NCI-H146 (cell line): ENCODE measurements at places on chromosomes 11 and 22.
A peak's percentile ranks its signal among the peaks of the same experiment; 100 is the strongest.

DNA sequence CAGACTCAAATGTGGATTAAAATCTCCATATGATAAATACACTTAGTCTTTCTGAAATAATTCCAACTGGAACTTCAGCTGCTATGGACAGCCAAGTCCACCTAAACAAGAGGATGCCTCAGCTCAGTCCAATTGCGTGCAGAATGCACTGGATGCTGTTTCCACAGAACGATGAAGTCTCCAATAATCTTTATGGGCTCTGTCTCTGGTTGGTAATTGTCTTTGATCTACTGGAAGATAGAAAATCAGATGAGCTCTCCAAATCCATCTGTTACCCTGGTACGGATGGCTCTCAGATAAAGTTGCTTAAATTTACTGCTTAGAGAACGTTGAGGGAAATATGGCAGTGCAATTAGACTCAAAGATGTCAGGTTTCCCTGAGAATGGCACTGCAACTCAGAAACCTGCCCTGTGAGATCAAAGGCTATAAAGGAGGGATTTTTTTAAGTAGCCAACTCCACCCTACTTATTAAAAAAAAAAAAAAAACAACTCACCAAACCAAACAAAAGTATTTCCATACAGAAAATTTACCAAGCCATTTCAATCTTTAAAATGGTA lies 859 bp upstream of the BIRC3 start:
- peak; percentile 14 for DNase-seq

DNA sequence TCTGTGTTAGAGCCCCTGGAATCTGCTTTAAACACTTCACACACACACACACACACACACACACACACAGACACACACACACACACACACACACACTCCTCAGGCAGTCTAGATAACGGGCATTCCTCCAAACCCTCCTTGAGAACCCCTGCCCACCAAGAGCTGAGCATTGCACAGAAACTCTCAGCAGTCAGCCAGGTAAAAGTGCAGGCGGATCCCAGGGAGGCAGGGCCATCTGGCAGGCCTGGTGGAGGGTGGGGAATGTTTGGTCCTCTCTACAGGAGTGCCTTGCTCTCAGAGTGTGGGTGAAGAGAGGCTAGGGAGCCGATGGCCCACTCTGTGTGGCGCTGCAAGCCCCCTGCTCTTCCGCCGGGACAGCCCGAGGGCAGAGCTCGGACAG lies 190.2 kb downstream of the BUD13 start:
- peak; percentile 61 for DNase-seq

GRCh38 chr11:69397732-69398131 lies 83.7 kb upstream of the LINC01488 start:
- no peak for DNase-seq

GRCh38 chr11:71931245-71931602 lies 2.4 kb downstream of the RNF121 start:
- DNase-seq, result no peak

DNA sequence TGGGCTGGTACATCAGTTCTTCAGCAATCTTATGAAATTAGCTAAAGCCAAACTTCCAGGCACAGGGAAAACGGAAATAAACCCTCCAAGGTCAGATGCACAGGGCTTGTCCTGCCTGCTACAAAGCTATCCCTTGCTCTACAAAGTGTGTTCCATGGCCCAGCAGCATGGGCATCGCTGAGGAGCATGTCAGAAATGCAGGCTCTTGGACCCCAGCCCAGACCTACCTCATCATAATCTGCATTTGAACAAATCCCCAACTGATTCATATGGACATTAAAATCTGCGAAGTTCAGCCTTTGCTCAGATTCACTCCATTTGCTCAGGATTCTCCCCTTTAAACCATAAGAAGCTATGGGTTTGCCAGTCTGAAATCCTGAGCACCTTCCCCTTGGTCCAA lies 129.7 kb upstream of the CSNK2A3 start:
- DNase-seq, result no peak

DNA sequence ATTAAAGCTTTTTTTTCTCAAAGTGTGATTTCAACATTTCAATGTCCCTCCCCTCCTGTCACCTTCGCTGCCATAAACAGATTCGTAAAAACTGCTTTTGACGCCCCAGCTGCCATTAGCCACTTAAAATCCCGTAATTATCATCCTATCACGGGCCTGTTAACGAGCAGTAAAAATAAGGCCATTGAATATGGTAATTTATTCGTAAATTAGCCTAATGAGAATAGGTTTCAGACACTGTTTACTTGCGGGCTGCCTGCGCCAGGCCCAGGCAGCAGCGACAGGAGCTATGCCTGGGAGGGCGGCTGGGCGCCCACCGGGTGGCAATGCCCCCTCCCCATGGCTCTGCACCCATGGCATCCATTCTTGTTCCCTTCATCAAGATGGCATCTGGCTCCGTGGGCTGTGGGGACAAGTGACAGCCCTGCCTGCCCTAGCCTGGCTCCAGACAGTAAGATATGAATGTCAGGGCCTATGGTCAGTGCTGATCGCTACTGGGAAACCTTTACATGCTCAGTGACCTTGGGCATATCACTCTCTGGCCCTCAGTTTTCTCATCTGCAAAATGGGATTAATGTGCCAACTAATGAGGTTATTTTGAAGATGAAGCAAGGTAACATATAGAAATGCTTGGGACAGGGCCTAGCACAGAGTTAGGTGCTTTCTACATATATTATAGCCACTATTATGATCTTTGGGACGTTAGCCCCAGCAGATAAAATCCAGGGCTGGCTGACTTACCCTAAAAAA lies 500.8 kb downstream of the MN1 start:
- DNase-seq, result no peak

DNA sequence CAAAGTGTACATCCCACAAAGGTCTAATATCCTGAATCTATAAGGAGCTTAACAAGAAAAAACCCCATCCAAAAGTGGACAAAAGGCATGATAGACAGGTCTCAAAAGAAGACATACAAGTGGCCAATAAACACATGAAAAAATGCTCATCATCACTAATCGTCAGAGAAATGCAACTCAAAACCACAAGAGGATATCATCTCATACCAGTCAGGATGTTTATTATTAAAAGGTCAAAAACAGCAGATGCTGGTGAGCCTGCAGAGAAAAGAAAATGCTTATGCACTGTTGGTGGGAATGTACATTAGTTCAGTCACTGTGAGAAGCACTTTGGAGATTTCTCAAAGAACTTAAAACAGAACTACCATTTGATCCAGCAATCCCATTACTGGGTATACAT lies 12.7 kb downstream of the LGALS12 start:
- no peak for DNase-seq

- no peak for DNase-seq
Measured at GRCh38 chr11:27837895-27838563, 137.8 kb upstream of the BDNF start.

DNA sequence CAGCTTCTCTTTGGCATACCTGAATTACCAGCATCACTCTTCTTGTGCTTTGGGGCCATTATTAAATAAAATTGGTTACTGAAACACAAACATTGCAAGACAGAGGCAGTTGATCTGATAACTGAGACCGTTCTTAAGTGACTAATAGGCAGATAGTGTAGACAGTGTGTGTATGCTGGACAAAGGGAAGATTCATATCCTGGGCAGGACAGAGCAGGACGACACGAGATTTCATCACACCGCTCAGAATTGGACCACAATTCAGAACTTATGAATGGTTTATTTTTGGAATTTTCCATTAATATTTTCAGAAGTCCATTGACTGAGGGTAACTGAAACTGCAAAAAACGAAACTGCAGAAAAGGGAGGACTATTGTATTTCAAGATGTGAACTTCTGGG lies 68.6 kb downstream of the LDLRAD3 start:
- no peak for DNase-seq

DNA sequence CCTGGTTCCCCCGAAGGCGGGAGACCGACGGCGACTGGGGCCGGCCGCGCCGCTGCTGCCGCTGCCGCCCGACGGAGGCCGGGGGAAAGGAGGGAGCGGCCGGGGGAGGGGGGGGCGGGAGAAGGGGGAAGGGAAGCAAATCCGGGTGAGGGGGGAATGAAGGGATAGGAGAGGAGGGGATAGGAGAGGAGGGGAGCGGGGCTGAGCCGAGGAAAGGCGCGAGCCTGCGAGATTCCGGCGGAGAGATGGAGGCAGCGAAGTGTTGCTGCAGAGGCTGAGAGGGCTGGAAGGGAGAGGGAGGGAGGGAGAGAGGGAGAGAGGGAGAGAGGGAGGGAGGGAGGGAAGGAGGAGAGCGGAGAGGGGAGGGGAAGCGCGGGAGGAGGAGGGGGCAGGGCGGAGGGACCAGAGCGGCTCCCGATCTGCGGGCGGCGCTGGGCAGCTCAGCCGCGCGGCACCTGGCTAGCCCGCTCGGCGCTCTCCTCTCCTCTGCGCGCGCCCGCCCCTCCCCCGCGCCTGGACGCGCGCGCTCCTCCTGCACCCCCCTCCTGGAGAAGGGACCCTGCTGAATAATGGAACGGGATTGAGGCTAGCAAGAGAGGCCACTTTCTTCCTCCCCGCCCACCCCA lies 52.3 kb downstream of the SLC22A12 start:
- peak; percentile 43 for DNase-seq

- DNase-seq, result no peak
Measured at GRCh38 chr11:19455731-19456130, 215.0 kb upstream of the E2F8 start.

- no peak for DNase-seq
Measured at GRCh38 chr11:8386134-8386864, 122.6 kb upstream of the LMO1 start.

GRCh38 chr11:81098471-81098870 lies 1635.2 kb downstream of the FAM181B start:
- no peak for DNase-seq

GRCh38 chr22:30253205-30253852 lies 6.8 kb upstream of the LIF start:
- no peak for DNase-seq

- DNase-seq, result no peak
Measured at GRCh38 chr11:35272391-35272902, 133.5 kb downstream of the CD44 start.

- no peak for DNase-seq
Measured at GRCh38 chr11:69430566-69430965, 50.9 kb upstream of the LINC01488 start.

- DNase-seq, result no peak
Measured at GRCh38 chr11:119496997-119497396, 74.0 kb upstream of the THY1 start.

DNA sequence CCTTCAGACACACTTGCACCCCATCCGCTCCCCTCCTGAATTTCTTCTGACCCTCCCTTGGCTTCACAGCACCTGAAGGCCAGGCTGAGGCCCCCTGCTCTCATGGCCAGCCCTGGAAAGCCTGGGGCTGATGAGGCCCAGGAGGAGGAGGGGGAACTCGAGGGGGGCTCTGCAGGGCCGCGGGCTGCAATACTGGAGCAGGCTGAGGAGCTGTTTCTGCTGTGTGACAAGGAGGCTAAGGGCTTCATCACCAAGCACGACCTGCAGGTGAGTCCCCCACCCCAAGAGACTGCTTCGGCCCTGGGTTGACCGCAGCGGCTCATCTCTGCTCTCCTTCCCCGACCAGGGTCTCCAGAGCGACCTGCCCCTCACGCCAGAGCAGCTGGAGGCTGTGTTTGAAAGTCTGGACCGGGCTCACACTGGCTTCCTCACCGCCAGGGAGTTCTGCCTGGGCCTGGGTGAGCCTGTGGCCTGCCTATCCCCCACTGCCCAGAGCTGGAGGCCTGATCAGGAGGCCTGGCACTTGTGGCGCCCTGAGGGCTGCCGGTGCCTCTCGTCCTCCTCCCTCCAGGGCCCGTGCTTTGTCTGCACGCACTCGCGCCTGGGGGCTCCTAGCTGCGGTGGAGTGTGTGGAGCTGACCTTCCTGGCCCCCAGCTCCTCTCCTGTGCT lies 922 bp downstream of the CRACR2B start:
- DNase-seq, result no peak

DNA sequence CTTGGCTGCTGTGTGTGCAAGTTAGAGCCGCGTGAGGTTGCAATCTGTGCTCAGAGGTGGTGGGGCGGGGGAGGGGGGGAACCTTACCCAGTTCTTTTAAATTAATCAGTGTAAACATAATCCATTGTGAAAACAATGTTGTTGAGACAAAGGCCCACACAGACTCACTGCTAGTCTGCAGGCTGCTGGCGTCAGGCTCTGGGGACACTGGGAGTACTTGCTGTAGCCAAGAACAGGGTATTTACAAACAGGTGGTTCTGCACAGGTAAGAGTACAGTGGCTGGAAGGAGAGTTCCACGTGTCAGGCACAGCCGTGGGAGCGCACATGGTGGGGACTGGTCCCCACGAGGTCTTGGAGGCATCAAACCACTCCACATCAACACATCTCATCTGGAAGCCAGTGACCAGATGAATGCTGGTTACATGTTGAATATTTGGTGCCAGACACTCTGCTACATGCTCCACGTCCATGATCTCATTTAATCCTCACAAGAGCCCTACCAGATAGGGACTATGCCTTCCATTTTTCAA lies 27.4 kb downstream of the SCUBE1 start:
- peak; percentile 29 for DNase-seq

- DNase-seq, result no peak
Measured at GRCh38 chr22:31282748-31283468, 9.4 kb downstream of the PIK3IP1 start.

GRCh38 chr22:49018601-49019000 lies 809.1 kb downstream of the BRD1 start:
- DNase-seq, result no peak

- DNase-seq, result no peak
Measured at GRCh38 chr11:16382186-16382585, 25.8 kb upstream of the SOX6 start.

- no peak for DNase-seq
Measured at GRCh38 chr11:64349404-64349803, 9.4 kb downstream of the CCDC88B start.

DNA sequence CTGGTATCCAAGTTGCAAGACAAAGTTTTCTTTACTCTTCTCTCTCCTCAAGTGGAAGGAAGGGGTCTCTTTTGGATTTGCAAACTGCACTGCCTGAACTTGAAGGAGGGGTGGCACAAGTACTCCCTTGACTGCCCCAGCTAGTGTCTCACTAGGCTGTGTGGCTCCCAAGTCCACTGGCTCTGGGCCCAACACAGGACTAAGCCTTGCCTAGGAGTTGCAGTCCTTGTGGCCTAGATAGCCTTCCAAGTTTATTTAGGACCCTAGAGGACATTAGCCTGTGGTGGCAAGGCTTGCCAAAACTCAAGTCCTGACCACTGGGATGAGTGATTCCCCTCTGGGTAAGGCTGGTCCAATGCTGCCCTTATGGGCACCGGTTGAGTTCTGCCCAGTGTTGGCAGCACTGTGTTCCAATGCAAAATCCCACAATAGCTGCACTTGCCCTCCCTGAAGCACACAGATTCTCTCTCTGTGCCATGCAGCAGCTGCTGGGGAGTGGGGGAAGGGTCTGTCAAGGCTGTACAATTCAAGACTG lies 10.2 kb upstream of the WEE1 start:
- no peak for DNase-seq
